ENCODE measurements at places on chromosomes 1 and 21.

DNA sequence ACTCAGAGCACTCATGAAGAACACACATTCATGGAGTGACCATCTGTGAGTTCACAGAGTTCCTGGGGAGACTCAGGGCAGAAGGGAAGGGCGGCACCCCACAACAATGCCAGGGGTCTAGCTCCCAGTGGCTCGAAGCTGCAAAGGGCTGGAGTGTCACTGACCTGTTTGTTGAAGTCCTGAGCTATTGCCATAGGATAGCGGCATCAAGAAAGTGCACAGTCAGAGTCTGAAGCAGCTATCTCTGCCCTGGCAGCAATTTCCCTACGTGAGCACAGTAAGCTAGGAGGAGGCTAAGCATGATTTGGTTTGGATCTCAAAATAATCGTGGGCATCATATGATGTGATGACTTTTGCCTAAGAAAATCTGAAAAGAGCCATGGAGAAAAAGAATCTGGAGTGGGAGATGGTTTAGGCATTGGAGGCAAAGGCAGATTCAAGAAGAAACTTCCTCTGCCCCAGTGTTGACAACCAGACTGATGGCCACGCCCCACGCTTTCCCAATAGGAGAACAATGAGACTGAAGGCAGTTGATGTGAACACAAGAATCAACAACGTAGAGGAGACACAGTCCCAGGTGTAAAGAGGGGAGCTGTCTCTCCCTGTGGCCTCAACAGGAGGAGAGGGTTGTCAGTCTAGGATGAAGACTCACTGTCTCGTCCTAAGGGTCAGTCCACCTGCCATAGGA, 100.0 kb upstream of the SLC25A33 start:
- no peak for DNase-seq

DNA sequence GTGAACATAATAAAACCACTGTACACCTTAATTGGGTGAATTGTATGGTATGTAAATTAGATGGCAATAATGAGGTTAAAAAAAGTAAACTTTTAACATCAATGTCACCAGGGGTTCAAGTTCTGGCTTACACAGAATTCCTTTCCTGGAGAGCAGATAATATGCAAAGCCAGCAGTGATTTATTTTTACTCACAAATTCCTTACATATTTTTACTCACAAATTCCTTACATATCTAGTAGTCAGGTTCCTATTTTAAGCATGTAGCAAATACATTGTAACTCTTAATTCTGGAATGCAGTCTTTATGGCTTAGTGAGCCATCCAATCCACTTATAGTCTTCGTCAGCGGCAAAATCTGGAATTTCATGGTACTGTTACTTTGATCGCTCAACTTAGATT, 1.3 kb upstream of the UBE4B start:
- no peak for DNase-seq

DNA sequence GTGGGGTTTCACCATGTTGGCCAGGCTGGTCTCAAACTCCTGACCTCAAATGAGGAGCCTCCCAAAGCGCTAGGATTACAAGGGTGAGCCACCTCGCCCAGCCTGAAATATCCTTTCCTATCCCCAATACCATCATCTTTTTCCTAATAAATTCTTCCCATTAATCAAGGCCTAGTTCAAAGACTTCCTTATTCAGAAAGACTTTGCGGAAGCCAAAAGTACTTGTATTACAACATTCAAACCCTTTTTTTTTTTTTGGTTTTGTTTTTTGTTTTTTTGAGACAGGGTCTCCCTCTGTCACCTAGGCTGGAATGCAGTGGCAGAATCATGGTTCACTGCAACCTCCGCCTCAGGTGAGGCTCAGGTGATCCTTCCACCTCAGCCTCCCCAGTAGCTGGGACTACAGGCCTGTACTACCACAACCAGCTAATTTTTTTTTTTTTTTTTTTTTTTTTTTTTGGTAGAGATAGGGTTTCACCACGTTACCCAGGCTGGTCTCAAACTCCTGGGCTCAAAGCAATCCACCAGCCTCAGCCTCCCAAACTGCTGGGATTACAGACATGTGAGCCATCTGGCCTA, 7.6 kb downstream of the SLC19A2 start:
- DNase-seq = no peak

- DNase-seq = no peak
Measured at GRCh38 chr21:18991846-18992245, 588.3 kb upstream of the TMPRSS15 start.

GRCh38 chr1:158147869-158148268, 32.8 kb upstream of the CD1D start:
- DNase-seq = no peak

GRCh38 chr1:29650041-29650400, 413.7 kb downstream of the PTPRU start:
- no peak for DNase-seq

GRCh38 chr1:96559707-96560596, 161.6 kb upstream of the PTBP2 start:
- DNase-seq = no peak

DNA sequence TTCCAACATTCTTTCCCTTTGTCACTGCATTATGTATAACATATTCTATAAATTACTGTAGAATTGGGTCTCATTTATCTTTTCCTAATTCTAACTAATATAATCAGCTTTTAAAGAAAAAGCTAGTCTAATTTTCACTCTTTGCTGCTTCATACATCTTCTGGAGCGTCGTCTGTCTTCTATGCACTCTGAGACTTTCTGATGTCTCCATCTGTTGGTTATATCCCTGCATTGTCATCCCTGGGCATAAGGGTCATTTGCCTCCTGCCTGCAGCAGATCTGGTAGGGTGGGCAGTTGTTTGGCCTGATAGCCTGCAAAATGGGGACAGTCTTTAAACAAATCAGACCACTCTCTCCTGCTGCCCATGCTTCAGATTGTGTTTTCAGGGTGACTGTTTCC, 40.8 kb upstream of the DYNLT5 start:
- no peak for DNase-seq

GRCh38 chr1:7432102-7432899, 338.8 kb upstream of the VAMP3 start:
- DNase-seq = peak; percentile 50

- no peak for DNase-seq
Measured at GRCh38 chr1:168893359-168893801, 164.4 kb upstream of the DPT start.

GRCh38 chr1:42815941-42816584, 859 bp upstream of the ERMAP start:
- no peak for DNase-seq

- DNase-seq = no peak
Measured at GRCh38 chr1:75438355-75438754, 172.6 kb downstream of the SLC44A5 start.

- DNase-seq = no peak
Measured at GRCh38 chr1:196690582-196690981, 38.7 kb downstream of the CFH start.

GRCh38 chr1:3457910-3458883, 3.7 kb downstream of the ARHGEF16 start:
- DNase-seq = no peak

DNA sequence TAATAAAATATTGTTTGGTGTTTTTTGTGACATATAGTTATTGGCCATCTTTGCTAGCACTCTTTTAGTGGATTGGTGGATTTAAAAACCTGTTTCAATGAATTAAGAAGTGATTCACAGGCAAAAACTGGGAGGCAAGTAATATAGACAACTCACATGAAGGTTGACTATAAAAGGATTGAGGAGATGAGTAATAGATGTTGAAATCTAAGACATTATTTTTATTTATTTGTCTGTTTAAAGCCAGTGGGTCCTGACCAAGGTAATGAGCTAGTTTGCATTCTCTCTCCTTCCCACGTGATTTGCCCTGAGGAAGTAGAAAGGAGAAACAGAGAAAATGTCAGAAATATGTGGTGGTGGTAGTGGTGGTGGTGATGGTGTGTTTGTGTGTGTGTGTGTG, 351.5 kb upstream of the ZP4 start:
- DNase-seq = no peak

DNA sequence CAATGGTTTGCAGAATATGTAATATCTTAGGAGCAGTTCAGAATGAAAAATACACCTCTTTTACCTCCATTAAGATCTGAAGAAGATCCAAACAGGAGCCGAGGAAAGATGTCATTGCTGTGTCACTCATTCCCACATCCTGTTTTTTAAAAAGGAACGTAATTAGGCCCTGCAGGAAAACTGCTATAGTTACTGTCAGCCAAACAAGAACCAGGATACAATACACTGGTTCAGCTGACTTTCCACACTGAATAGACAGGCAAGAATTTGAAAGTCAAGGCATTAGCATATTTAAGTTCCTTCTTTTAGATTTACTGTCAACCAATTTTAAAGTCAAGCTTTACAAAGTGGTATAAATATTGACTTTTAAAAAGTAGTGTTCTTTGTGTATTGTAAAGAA, 63.8 kb downstream of the IARS2 start:
- DNase-seq = no peak

DNA sequence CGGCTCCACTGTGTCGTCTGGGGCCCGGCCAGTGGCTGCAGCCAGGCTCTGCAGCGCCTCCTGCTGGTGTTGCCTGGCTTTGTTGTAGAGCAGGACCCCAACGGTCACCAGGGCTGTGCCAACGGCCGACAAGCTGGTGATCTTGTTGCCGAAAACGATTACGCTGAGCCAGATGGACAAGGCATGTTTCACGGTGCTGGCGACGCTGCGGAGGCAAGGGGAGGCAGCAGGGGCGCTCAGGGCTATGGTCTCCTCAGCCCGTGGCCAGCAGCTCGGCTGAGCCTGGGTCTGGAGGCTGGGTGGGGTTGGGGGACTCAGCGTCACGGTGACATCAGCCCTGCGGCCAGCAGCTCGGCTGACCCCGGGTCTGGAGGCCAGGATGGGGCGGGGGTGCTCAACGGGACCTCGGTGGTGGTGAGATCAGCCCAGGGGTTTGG, 7.0 kb upstream of the CDK11B start:
- DNase-seq = no peak

GRCh38 chr1:98794196-98794886, 132.8 kb downstream of the SNX7 start:
- peak; percentile 36 for DNase-seq

- DNase-seq = no peak
Measured at GRCh38 chr1:68107771-68108170, 57.3 kb upstream of the DIRAS3 start.

DNA sequence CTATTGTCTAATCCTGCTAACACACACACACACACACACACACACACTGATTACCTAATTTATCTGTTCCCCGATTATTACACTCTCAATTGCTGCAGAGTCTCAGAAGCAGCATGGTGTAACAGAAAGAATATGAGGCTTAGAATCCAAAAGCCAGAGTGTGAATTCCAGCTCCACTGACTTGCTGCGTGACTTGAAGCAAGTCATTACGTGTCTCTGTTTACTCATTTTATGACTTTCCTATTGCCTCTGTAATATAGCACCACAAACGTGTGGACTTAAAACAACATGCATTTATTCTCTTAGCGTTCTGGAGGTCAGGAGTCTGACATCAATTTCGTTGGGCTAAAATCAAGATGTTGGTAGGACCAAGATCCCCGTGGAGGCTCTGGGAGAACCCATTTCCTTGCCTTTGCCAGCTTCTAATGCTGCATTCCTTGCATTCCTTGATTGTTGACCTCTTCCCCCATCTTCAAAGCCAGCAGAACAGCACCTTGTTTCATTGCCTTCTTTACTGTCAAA, 55.9 kb upstream of the ATP5PO start:
- no peak for DNase-seq

- no peak for DNase-seq
Measured at GRCh38 chr1:82318921-82319320, 518.2 kb downstream of the ADGRL2 start.

GRCh38 chr1:177567393-177567792, 396.6 kb downstream of the BRINP2 start:
- peak; percentile 10 for DNase-seq

- no peak for DNase-seq
Measured at GRCh38 chr1:245074232-245074747, 80.5 kb upstream of the KIF26B start.

DNA sequence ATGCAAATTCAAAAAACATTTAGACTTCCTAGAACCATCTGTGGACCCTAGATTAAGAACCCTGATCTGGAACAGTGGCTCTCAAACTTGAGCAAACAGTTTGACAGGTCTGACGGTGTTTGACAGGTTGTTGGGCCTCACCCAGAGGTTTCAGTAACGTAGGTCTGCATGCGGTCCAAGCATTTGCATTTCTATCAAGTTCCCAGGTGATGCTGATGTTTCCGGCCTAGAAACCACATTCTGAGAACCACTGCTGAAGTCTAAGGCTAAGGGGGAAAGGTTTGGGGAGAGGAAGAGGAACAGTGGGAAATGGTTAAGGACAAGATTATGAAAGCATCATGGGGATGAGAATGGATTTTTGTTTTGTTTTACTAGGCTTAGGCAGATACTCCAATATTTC, 48.6 kb downstream of the MDM4 start:
- DNase-seq = no peak
